CD4-positive, alpha-beta T cell treated with Interleukin-4 for 4 hours (primary cell): ENCODE measurements at places on chromosomes 12 and 14.

GRCh38 chr12:63848450-63848849 is 4.0 kb downstream of the SRGAP1 start:
- no peak for DNase-seq

- DNase-seq = no peak
These were observed 28.0 kb downstream of the LGALS3 start for GRCh38 chr14:55157080-55157479.

DNA sequence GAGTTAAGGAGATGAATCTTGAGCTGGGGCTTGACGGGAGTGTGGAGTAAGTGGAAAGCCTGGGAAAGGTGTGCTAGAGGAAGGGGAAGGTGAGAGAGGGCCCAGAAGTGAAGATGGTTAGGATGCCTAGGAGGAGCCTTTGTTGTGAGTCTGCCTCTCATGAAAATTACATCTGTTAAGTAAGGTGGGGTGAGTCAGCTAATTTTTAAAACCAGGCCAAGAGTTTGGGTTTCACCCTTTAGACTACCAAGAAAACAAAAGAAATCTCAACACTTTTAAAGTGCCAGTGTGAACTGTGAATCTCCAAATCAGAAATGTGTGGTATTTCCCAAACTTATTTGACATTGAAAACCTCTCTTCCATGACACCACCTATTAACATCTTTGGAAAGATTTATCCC is 185.2 kb downstream of the CRADD start:
- DNase-seq = no peak

DNA sequence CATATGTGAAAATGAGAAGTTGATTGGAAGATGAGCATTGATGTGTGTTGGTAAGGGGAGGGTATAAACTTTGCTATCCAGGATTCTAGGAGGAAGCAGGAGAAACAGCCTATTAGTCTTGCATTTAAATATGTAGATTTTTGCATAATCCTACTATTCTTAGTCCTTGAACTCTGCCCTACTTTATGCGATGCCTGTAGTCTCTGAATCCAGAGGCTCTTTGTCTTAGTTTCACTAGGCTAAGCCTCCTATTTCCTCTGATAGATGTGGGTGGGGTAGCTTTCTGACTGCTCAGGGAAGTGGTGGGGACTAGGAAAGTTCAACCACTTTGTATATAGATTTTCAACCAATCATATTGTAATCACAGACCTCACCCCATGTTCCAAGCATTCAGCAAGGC is 49.5 kb upstream of the KCNC2 start:
- DNase-seq = no peak

GRCh38 chr12:48813465-48814261 is 4.6 kb upstream of the CACNB3 start:
- no peak for DNase-seq

GRCh38 chr12:80299976-80300375 is 144.1 kb upstream of the PTPRQ start:
- DNase-seq = no peak

- no peak for DNase-seq
These were observed 15.3 kb downstream of the RNASE2 start for GRCh38 chr14:20970647-20970982.

DNA sequence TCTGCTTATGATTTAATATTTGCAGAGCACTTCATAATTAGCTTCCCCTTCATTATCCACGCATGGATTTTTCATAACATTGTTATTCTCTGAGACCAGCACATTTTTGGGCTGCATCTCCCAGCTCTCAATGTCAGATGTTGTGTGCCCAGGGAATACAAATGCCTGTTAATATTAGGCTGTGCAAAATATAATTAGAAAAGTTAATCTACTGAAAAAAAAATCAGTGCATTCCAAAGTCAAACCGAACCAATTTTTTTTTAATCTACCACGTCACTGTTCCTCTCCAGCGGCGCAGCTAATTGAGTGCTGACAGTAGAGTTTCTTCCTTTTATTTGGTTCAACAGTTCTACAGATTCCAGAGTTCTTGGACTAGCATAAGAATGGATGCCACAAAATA is 191.0 kb upstream of the RGS6 start:
- no peak for DNase-seq

DNA sequence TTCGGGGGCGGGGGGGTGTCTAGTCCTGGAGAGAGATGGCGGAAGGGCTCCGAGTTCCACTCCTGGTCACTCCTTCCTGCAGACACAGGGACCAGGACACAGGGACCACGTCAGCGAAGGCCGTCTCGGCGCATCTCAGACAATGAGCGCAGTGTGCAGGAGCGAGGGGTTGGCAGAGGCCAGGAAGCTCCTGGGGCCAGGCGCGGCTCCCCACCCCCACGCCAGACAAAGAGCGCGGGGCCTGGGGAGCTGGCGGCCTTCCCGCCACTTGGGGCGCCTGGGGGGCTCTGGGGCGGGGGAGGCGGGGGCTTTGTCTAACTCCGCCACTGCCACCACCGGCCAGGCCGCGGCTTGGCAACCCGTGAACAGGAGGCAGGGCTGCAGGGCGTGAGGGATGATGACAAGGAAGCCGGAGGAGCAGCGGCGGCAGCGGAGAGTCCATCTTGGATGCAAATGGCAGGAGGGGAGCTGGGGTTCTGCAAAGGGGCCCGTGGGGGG is 2.2 kb downstream of the CDK2AP1 start:
- DNase-seq = no peak

DNA sequence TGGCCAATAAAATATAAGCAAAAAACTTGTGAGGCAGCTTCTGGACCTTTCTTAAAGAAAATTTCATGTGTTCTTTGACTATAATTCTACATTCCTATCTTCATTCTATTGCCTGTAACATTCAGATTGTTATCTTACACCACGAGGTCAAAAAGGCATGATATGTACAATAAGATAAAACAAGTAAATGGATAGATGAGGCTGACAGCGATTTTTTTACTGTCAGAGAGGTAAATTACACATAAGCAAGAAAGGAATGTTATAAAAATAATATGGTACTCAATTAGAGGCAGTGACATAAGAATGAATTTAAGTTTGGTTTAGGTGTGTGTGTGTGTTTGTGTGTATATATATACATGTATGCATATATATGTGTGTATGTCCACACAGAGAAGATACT is 660.0 kb downstream of the C12orf50 start:
- DNase-seq = no peak

- peak; percentile 68 for DNase-seq
These were observed at the start of gene CACNB3 for GRCh38 chr12:48817873-48818830. Gene CACNB3 (plus strand): TSS chr12:48818496. CDS start chr12:48818930, 434 bp downstream.

- DNase-seq = no peak
These were observed 70.1 kb upstream of the GPATCH2L start for GRCh38 chr14:76081642-76082041.

DNA sequence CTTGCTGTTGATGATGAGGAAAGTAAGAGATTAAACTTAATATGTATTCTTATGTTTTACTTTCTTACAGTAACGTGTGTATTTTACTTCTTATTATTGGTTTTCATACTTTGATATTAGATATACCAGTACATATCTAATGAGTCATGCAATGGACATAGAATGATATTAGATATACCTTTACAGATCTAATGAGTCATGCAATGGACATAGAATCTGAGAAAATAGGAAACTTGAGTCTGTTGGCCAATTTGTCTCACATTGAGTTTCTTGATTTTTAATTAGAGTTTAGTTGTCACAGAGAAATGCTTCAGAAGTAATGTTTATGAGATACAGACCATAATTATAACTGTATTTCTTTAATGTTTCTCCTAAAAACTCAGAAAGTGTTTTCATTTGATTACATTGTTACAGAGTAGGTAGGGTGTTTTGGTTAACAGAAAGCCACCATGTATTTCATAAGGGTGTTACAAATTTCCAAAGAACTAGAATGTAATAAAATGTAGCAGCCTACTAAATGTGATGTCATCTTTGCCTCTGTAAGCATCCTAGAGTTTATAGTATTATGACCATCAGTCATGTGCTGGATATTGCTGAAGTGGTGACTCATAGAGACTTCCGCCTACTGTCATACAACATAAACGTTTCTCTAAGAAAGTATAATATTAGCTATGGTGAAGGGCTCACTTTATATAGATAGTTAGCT is 3.0 kb downstream of the GAS2L3 start:
- DNase-seq = no peak

- no peak for DNase-seq
These were observed 345.8 kb upstream of the CCDC196 start for GRCh38 chr14:66140213-66140918.

- no peak for DNase-seq
These were observed 116.8 kb downstream of the DAAM1 start for GRCh38 chr14:59305231-59305630.

DNA sequence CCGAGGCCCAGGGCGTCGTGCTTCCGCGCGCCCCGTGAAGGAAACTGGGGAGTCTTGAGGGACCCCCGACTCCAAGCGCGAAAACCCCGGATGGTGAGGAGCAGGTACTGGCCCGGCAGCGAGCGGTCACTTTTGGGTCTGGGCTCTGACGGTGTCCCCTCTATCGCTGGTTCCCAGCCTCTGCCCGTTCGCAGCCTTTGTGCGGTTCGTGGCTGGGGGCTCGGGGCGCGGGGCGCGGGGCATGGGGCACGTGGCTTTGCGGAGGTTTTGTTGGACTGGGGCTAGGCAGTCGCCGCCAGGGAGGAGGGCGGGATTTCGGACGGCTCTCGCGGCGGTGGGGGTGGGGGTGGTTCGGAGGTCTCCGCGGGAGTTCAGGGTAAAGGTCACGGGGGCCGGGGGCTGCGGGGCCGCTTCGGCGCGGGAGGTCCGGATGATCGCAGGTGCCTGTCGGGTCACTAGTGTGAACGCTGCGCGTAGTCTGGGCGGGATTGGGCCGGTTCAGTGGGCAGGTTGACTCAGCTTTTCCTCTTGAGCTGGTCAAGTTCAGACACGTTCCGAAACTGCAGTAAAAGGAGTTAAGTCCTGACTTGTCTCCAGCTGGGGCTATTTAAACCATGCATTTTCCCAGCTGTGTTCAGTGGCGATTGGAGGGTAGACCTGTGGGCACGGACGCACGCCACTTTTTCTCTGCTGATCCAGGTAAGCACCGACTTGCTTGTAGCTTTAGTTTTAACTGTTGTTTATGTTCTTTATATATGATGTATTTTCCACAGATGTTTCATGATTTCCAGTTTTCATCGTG is 612 bp downstream of the MDM2 start:
- peak; percentile 56 for DNase-seq

DNA sequence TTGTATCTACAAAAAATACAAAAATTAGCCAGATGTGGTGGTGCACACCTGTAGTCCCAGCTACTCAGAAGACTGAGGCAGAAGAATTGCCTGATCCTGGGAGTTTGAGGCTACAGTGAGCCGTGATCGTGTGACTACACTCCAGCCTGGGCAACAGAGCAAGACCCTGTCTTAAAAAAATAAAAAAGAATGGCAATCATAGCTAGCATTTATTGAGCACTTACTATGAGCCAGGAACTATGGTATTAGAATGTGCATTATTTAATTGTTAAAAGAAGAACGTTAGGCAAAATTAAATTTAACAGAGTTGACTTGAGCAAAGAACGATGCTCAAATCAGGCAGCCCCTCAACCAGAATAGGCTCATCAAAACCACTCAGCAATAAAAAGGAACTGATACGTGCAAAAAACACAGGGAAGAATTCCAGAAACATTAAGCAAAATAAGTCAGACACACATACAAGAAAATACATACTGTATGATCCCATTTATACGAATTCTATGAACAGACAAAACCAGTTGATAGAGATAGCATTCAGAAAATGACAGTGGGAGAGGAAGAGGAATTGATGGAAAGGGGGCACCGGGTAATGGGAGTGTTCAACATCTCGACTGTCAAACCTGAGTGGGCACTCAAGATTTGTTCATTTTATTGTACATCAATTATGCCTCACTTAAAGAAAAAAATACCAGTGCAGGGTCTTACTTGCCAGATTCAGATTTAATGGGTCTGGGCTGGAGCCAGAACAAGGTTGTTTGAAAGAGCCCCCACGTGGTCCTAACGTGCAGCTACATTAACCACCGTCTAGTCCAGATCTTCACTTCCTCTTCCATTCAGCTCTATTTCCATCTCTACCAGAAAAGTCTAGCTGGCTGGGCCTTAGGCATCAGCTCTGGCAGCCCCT is 8.0 kb downstream of the SCNN1A start:
- peak; percentile 57 for DNase-seq

GRCh38 chr12:125070661-125071390 is 5.6 kb downstream of the AACS start:
- no peak for DNase-seq

- no peak for DNase-seq
These were observed 19.1 kb downstream of the HELB start for GRCh38 chr12:66321435-66321834.

- DNase-seq = no peak
These were observed 6.9 kb downstream of the CDCA4 start for GRCh38 chr14:105014032-105014431.

GRCh38 chr12:6607751-6608591 is 792 bp upstream of the CHD4 start:
- DNase-seq = peak; percentile 64

DNA sequence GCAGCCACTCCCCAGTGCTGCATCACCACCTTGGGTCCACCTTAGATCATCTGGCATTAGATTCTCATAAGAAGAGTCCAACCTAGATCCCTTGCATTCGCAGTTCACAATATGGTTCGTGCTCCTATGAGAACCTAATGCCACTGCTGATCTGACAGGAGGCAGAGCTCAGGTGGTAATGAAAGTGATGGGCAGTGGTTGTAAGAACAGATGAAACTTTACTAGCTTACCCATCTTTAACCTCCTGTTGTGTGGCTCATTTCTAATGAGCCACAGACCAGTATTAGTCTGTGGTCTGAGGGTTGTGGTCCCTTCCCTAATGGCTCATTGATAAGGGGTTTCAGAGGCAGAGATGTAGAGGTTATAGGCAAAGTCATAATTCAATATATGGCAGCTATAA is 615.9 kb upstream of the MIS18BP1 start:
- DNase-seq = no peak

- DNase-seq = no peak
These were observed 18.0 kb upstream of the LDHB start for GRCh38 chr12:21675641-21676040.

DNA sequence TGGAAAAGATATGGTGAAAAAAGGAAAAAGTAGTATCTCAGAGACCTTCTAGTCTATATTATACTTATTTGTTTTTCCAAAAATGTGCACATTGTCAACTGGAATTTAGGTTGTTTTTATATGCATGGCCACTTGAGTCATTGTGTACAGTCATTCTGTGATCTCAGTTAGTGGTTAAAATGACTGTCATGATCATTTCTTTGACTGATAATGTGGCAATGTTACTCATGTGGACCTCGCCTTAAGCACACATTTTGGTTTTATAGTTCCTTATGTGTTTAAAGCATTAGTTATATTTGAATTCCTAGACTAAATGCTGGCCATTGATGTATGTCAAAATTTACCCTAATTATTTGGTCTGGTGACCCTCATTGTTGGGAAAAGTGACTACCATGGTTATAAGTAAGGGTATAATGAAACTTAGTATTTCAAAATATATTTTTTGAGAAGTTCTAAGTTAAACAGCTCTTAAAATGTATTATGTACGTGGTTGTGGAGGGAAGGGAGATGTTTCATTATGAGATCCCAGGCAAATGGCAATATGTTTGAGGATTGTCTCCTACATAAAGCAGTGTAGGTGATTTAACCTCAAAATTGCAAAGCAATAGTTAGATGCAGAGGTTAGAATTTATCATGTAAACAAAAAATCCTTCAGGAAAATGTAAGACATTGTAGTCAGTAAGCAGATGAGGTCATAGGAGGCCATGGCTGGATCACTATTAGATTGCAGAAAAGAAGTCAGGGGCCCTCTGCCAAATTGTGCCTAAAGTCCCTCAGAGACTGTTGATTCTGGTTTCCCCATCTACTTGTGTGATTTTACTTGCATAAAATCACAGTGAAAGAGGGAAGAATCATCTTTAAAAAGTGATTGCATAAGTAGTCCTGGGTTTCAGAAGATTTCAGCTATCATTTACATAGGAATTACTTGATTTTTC is 17.5 kb downstream of the PNMA1 start:
- peak; percentile 28 for DNase-seq
